ENCODE measurements at places on chromosomes 16 and 17.
A peak's percentile ranks its signal among the peaks of the same experiment; 100 is the strongest.

DNA sequence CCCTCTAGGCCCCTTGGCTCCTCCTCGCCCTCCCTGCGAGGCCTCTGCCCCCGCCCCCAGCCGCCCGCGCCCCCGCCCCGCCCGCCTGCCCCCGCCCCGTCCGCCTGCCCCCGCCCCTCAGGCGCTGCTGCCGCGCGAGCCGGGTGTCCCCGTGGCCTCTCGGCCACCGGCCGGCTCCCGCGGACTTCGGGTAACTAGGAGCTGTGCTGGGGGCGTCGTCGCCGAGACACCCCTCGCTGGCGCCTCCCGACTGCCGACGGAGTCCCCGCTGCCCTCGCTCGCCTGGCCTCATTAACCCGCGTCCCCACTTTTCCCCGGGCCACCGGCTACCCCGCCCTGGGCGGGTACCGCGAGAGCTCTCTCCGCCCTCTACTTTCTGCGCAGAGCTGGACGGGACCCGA is at the start of gene TLCD1:
Gene TLCD1, minus strand, starts transcription at position 8 of the 401 bp plus-strand sequence. CDS start 136 bp downstream, outside the sequence.
- DNase-seq = peak; percentile 58

DNA sequence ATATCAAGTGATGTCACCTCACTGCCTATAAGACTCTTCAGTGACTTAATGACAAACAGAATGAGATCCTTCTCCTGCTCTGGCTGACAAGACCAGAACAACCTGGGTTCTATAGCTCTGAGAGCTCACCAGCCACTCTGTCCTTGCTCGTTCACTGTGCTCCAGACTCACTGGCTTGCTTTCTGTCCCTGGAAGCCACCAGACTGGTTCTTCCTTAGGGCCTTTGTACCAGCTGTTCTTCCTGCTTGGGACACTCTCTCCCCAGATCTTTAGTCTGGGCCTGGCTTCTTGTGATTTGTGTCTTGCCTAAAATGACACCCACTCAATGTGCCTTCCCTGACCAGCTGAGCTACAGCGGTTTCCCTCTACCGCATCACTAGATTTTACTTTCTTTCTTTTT is 76.1 kb downstream of the FTO start:
- no peak for DNase-seq

DNA sequence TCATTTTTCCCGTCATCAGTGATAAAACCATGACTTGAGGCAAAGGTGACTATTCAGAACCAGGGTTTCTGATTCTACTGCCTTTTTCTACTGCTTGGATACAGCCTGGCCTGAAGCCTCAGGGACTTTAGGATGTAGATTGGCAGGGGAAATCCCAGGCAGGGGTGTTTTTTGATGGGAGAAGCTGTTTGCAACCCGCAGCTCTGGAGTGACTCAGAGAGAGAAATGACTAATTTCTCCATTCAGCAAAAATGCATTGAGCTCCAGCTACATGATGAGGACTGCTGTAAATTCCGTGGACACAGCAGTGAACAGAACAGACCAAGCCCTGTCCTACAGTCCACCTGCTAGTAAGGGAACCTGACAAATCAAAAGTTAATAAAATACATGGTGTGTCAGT is 560.6 kb downstream of the CDH13 start:
- no peak for DNase-seq

GRCh38 chr16:29675811-29676643 is 3.0 kb upstream of the QPRT start:
- peak; percentile 51 for DNase-seq

- DNase-seq = no peak
Measured at GRCh38 chr16:87240211-87241136, 76.7 kb downstream of the C16orf95 start.

Data from CD4-positive, alpha-beta T cell treated with Interleukin-4 for 1 hour (primary cell).